Activated CD4-positive, alpha-beta memory T cell treated with anti-CD3 and anti-CD28 coated beads for 36 hours (primary cell): ENCODE measurements at places on chromosomes 7 and 10. TPM values are rescaled to one million over a fixed set of nuclear protein-coding genes. Genes with fewer than 3 reads are reported as not detected.

DNA sequence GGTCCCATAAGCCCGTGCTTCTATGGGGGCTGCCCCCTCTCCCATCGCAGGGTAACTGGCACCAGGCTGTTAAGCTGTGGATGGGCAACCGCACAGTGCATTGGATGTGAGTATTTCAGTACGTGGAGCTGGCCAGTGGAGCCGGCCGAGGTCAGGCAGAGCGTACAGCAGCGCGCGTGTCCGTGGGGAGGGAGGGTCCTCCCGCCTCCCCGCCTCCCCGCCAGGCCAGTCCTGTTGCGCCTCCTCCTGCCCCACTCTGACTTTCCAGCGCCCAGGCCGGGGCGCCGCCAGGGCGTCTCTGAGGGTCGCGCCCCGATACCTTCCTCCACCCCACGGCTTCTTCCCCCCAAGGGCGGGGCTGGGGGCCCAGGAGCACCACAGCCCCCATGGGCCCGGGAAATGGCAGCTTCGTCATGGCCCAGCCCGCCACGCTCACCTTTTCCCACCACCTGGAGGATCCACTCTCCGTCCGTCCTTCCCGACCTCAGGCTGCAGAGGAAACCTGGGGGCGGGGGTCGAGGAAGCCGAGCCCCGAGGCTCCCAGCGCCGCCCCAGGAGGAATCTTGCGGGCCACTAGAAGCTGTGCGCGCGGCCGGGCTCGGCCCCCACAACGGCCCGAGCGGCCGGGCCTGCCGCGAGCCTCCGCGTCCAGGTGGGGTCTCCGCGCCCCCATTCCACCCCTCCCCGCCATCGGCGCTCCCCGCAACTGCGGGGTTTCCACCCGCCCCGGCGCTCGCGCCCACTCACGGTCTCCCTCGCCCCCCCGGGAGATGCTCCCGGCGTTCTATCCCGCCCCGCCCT is 831 bp upstream of the PFKP start:
- H3K27me3 ChIP-seq = peaks cover 6% of the 10 kb centered on the region
- H3K36me3 ChIP-seq = peaks cover 22% of the 10 kb centered on the region
- DNase-seq = no peak

GRCh38 chr10:97572214-97572989 is at the start of gene ANKRD2:
Gene ANKRD2, plus strand, starts transcription at chr10:97572779. Its CDS starts 10 bp downstream, at chr10:97572789.
- no peak within 1 kb of the TSS for H3K27ac ChIP-seq
- H3K36me3 ChIP-seq = no peaks in the 10 kb centered on the region
- DNase-seq = peak; percentile 70
- H3K4me1 ChIP-seq = no peaks in the 10 kb centered on the region
- H3K27me3 ChIP-seq = no peaks in the 10 kb centered on the region

- no peak overlapping the region for H3K4me3 ChIP-seq
- H3K4me1 ChIP-seq = no peaks in the 10 kb centered on the region
Observed at GRCh38 chr10:127306479-127306878, 110.1 kb upstream of the INSYN2A start.

DNA sequence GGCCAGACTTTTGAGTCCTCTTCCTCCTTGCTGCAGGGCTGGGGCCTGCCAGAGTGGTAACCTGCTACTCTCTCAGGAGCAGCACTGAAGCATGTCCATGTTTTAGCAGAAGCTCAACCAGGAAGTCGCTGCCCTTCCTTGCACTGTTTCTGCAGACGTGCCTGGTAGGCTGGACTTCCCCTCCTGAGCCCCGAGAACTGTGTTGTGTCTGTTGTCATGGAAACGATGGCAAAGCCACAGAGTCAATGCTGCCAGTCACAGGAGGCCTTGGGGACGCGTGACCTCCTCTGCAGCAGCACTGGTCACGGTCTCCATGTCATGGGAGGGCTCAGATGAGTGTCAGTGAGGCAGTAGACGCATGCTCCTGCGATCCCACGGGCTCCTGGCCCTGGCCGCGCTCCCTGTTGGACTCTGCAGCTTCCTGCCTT is 145.5 kb downstream of the FANK1 start:
- H3K27me3 ChIP-seq = peaks cover 2% of the 10 kb centered on the region
- DNase-seq = peak; percentile 78
- no peak overlapping the region for H3K4me3 ChIP-seq
- H3K36me3 ChIP-seq = no peaks in the 10 kb centered on the region
- peak overlapping the region; percentile 26 for H3K27ac ChIP-seq

DNA sequence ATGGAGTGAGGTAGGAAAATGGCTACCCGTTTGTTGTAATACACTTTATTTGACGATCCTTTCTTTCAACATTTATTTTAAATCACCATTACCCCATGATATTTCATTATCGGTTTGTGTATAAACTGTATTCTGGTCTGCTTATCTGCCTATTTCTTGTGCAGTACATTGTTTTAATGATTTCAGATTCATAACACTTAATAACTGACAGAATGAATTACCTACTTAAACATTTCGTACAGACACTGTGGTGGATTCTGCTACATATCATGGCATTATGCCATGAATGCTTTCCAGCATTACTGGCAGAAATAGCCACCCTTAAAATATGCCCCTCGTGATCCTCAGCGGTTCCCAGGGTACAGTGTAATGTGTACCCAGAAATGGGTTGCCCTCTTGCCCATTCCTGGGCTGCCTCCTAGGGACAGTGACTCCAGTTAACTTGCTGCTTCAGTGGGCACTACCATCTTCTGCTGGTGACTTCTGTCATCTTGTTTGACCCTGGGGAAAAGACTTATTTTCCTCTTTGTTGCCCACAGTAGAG is 74.5 kb downstream of the C1GALT1 start:
- H3K4me1 ChIP-seq = peaks cover 19% of the 10 kb centered on the region
- DNase-seq = no peak
- no peak overlapping the region for H3K4me3 ChIP-seq

Gene MBL2
- not detected for total RNA-seq
